Osteocyte (in vitro differentiated cells): ENCODE measurements at places on chromosomes 6 and 20.

- no peak for DNase-seq
- H3K27me3 ChIP-seq, result peaks cover 9% of the 10 kb centered on the region
- no peak overlapping the region for H3K27ac ChIP-seq
Observed at GRCh38 chr6:126180585-126180984, 159.3 kb upstream of the CENPW start.

GRCh38 chr6:120405947-120406346, 928.3 kb downstream of the TBC1D32 start:
- no peak for DNase-seq
- H3K27me3 ChIP-seq, result no peaks in the 10 kb centered on the region
- H3K27ac ChIP-seq, result no peak overlapping the region

DNA sequence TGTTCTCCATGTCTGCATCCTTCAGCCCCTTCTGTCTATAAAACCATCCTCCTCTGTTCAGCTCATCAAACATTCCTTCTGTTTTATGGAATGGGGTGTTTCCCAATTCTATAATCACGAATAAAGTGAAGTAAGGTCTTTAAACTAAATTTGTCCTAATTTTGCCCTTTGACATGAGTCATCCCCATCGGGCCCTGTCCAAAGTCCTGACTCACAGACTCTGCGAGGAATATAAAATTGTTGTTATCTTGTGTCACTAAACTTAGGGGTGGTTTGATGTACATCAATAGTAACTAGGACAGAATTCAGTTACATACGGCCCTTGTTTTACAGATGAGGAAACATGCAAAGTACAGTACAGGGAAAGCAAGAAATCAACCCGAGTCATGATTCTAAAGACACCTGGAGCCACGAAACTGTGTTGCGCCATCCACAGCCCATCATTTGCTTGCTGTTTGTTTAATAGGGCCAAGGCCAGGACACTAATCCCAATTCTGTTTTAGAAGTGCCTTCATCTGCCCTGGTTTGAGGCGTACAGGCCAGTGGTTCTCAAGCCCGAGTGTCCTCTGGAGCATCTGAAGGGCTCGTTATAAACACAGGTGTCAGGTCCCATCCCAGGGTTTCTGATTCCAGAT, 2.8 kb downstream of the ACSS1 start:
- H3K36me3 ChIP-seq, result no peaks in the 10 kb centered on the region
- H3K4me1 ChIP-seq, result peaks cover 38% of the 10 kb centered on the region
- H3K27me3 ChIP-seq, result peaks cover 18% of the 10 kb centered on the region
- DNase-seq, result no peak
- no peak overlapping the region for H3K27ac ChIP-seq

DNA sequence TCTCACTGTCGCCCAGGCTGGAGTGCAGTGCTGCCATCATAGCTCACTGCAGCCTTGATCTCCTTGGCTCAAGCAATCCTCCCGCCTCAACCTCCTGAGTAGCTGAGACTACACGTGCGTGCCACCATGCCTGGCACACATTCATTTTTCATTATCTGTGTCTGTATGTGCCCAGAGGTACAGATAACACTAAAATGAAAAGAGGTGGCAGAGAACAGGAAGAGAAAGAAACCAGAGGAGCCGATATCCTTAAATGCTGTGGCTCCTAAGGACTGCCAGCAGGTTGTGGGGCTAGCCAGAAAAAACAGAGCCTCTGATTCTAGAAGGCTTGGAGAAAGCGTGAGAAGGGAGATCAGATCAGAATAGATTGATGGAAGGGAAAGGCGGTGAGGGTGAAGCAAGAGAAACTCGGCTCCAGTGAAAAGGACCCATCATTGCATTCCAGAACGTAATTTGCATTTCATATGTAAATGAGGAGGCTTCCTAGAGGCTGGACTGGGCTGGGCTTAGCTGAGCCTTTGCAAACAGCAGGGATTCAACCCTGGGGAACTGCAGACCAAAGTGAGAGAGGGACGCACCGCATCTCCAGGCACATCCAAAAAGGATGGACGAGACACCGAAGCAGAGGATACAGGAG, 64.2 kb downstream of the GCNT2 start:
- no peak for DNase-seq
- no peak overlapping the region for H3K27ac ChIP-seq
- H3K4me3 ChIP-seq, result peak overlapping the region; percentile 36
- H3K27me3 ChIP-seq, result peaks cover 46% of the 10 kb centered on the region

DNA sequence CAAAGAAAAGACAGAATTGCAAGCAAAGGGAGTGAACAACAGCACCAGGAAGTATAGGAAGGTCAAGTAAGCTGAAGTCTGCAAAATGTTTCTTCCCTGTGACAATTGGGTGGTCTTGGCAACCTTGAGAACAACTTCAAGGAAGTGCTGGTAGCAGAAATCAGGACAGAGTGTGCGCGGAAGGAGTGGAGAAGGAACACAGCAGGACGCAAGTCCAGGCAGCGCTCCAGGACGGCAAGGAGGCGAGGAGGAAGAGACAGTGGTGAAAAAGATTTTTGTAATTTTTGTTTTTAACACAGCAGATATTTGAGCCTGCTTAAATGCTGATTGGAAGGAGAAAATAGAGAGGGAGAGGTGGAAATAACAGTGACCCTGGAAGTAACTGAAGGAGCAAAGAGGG, 141.7 kb downstream of the F13A1 start:
- H3K27me3 ChIP-seq, result no peaks in the 10 kb centered on the region
- DNase-seq, result no peak
- no peak overlapping the region for H3K4me3 ChIP-seq
- H3K4me1 ChIP-seq, result no peaks in the 10 kb centered on the region
